Activated T-cell treated with anti-CD3 and anti-CD28 coated beads, Interleukin-2, amount 50 U/mL, for 72 hours (primary cell): ENCODE measurements at places on chromosomes 5 and 9. TPM values are rescaled to one million over a fixed set of nuclear protein-coding genes. Genes with fewer than 3 reads are reported as not detected.

Gene NEURL1B
- total RNA-seq: 0.29 TPM

DNA sequence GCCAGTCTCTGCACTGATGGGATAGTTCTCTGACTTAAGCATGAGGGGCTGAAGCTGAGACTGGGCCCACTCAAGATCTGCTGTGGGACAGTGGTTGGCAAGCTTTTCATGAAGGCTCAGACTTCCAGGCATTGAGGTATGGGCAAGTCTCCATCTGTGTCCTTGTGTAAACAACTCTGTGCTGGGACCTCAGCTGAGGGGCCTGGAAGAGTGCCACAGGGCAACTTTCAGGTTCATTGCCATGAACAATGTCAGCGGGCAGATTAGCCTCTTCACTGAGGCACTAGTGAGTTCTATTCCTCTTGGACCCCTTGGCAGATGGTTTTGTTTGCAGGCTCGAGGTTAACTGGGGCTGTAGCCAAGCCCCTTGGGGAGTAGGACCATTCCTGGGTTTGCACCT is 127.1 kb downstream of the MRPS30 start:
- DNase-seq: no peak

Gene NLN
- total RNA-seq: 17.0 TPM

- no peak for DNase-seq
Measured at GRCh38 chr5:105397749-105398148, 1835.2 kb upstream of the NUDT12 start.

Gene PCDHA12
- total RNA-seq: not detected

- no peak for DNase-seq
Measured at GRCh38 chr9:86940774-86941173, 6.5 kb downstream of the GAS1 start.

DNA sequence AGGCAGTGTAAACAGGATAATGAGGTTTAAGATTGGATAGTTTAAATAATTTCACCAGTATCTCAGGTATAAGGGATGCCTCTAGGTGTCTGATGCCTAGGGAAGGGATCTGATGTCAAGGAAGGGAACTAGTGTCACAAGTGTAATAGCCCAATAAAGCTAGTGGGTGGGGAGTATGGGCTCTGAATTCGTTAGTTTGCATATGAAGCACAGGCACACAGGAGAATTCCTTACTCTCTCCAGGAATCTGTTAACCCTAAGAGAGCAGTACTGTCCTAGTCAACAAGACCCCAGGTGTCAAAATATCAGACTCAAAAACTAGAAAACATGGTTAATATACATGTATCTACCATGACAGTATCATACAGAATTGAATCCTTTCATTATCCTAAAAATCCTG is 352.5 kb upstream of the CYLC2 start:
- DNase-seq: no peak

DNA sequence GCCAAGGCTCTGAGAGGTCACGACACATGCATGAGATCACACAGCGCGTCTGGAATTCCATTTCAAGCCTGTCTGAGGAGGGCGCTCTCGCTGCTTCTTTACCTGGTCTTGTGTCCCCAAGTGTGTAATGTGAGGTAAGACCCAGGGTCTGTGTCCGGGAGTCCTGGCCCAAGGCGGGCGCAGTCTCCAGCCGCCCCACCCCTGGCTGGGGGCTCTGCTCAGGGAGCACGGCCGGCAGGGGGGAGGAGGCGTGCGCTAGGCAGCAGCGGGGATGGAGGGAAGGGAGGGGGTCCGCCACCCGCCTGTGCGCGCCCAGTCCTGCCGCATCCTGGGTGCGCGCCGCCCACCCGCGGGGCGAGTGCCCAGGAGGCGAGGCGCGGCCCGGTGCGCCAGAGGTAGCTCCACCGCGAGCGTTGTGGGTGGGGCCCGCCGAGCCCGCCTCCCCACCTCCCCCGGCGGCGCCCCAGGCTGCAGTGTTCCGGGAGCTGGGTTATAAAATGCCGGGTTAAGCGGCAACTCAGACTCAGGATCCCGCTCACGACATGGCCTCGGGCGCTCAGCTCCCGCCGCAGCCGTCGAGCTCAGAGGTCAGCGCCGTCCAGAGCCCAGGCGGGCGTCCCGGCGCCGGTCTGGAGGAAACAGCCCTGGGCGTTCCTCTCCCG is at the start of gene CCNI2:
Gene CCNI2, plus strand, starts transcription at position 473 of the 662 bp plus-strand sequence. Its CDS starts 70 bp downstream, at position 543.
- DNase-seq: peak; percentile 70

DNA sequence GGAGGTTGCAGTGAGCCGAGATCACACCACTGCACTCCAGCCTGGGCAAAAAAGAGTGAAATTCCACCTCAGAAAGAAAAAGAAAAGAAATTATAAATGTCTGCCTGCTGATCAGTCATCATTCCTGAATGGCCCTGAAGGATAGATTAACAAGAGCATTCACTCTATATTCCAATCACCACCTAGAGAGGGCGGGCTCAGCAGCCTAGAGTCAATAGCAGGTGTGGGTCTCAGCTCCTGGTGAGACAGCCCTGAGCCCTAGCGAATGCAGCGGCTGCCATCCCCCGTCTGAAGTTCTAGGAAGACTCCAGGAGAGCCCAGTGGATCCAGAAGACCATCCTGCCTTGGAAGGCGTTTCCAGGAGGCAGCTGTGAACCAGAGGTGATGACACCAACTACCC is 12.0 kb downstream of the FBP1 start:
- DNase-seq: no peak

Gene LRRC19
- total RNA-seq: not detected

DNA sequence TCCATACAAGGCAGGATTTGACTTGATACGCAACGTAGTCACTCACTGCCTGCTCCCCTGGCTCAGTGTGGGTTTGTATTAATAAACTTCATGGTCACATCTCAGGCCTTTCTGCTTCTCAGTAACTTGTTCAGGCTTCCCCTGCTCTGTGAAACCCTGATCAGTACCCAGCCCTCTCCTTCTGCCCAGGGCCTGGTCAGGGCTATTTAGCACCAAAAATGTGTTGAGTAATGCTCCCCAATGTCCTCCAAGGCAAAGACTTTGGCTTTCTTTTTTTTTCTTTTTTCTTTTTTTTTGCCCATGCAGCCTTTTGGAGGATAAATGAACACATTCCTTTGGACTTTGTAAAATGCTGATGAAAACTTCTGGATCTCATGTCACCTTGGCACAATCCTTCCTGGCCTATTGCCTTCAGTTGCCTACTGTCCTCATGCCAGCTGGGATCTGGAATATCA is 399.2 kb upstream of the KLF4 start:
- no peak for DNase-seq

Gene FOXD4L3
- total RNA-seq: not detected

Gene PAX5
- total RNA-seq: 2.2 TPM

- DNase-seq: no peak
Measured at GRCh38 chr9:83642793-83643192, 19.9 kb downstream of the IDNK start.

Gene LEAP2
- total RNA-seq: 5.0 TPM

- no peak for DNase-seq
Measured at GRCh38 chr5:101067429-101067828, 164.3 kb upstream of the ST8SIA4 start.

DNA sequence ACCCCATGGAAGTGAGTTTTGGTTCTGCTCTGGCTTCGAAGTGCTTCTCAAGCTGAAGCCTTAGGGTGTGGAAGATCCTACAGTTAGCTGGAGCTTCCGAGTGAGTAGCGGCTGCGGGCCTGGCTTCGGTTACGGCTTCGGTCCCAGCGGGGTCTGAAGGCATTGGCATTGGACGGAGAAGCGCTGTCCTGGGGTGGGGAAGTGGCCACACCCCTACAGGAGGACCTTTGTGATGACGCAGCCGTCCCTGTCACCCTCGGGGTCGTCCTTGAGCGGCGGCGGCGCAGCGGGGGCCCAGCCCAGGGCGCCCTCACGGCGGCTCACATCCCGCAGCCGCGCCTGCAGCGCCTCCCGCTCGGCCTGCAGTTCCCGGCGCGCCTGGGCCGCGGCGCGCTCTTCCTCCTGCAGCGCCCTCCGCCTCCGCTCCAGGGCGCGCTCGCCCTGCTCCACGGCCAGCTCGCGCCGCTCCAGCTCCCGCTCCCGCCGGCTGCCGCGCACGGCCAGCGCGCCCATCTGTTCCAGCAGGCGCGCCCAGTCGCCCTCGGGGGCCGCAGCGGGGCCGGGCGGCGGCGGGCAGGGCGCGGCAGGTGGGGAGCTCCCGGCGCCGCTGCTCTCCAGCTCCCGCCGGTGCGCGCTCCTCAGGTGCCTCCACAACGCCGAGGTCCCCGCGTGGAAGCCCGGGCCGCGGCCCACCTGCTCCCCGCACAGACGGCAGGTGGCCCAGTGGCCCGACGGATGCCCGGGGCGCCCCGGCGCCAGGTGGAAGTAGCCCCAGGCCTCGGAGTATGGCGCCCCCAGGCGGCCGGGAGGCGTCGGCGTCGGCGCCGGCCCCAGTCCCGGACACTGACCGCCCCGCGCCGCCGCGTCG is 9.9 kb downstream of the ZBED3 start:
- peak; percentile 85 for DNase-seq

GRCh38 chr5:147170603-147171002 is 64.2 kb upstream of the STK32A start:
- no peak for DNase-seq

GRCh38 chr9:70971723-70972122 is 149.7 kb downstream of the TRPM3 start:
- no peak for DNase-seq

DNA sequence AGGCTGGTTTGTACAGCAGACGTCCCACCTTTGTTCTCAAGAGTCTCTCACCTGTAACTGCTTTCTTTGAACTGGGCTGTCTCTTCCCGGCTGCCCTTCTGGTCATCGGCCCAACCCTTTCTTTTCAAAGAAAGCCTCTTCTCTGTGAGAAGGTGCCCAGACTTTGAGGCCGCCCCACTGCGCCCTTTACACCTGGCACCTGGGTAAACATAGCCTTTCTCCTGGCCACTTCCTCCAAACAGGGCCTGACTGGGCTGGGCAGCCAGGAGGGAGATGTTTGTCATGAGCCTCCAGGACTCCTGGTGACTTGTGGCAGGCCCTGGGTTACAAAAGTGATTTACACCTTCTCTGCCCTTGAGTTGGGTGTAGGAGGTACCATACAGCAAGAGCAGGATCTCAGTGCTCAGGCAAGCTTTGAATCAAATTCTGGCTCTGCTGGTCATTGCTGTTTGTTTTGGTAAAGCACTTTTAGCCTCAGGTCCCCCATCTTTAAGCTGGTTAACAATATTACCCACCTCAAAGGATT is 127.2 kb upstream of the CXCL14 start:
- DNase-seq: no peak

Gene ARHGEF28
- total RNA-seq: 0.30 TPM

DNA sequence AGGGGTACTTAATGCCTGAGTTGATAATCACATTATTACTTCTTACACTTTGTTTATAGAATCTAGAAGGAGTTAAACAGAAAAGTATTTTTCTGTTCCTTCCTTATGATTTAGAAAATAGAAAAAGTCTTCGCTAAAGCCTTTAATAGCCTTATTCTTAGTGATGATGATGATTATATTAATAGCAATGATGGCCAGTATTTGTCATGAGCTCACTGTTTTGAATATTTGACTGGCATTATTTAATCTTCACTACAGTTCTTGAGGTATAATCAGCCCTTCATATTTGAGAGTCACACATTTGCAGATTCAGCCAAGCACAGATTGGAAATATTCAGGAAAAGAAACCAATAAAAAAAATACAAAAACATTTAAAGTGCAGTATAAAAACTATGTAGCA is 23.3 kb downstream of the NIPBL start:
- no peak for DNase-seq

GRCh38 chr9:69574057-69574456 is 98.1 kb downstream of the APBA1 start:
- no peak for DNase-seq

Gene PCDHB14
- total RNA-seq: not detected

- no peak for DNase-seq
Measured at GRCh38 chr9:120914953-120915352, 11.6 kb downstream of the TRAF1 start.

DNA sequence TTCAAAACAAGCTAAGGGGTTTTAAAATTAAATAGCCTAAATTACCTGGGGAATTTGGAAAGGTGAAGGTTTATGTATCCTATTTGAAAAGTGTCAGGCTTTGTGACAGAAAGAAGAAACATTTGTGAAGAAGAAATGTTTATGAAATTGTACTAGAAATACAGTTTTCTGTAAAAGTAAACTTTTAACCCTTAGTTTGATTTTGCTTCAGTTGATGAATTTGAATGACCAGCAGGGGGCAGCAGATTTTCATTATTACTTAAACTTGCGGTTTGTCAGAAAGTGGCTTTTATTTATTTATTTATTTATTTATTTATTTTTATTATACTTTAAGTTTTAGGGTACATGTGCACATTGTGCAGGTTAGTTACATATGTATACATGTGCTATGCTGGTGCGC is 58.1 kb downstream of the NNT start:
- peak; percentile 13 for DNase-seq

DNA sequence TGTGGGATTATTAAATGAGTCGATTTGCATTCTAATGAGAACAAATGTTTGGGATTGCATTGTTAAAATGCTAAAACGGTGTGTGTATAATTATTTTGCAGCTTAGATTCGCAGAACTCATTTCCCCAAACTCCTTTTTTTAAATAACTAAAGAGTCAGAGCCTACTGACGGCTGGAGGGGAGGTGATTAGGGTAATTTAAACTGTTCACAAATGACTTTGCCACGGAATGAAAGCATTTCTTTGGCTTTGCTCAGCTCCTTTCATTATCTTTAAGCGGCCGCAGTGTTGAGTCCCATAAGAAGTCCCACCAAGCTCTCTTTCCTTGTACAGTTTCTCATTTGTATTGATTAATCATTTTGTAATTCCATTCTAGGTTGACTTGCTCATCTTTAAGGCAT is 1632.8 kb downstream of the MAT2B start:
- DNase-seq: no peak

- no peak for DNase-seq
Measured at GRCh38 chr5:73303148-73304079, 130.4 kb downstream of the TMEM174 start.

GRCh38 chr5:1501372-1502045 is 22.3 kb downstream of the LPCAT1 start:
- no peak for DNase-seq

DNA sequence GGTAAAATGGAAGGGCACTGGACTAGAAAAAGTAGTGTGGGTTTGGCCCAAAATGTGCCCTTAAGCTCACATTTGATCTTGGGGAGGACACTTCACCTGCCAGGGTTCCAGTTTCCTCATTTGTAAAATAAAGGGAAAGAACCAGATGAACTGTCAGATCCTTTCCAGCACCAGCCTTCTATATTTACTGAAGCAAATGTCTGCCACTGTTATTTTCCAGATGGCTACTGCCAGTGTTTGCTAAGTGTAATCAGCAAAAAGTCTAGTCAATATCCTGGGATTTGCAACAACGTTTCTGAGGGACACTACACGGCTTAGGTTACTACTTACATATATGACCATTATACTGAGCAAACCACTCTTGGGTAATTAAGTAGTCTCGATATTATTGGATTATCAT is 340.3 kb downstream of the KCNN2 start:
- DNase-seq: no peak

- DNase-seq: no peak
Measured at GRCh38 chr9:23492126-23493002, 333.7 kb downstream of the ELAVL2 start.

Gene MLANA
- not detected for total RNA-seq

DNA sequence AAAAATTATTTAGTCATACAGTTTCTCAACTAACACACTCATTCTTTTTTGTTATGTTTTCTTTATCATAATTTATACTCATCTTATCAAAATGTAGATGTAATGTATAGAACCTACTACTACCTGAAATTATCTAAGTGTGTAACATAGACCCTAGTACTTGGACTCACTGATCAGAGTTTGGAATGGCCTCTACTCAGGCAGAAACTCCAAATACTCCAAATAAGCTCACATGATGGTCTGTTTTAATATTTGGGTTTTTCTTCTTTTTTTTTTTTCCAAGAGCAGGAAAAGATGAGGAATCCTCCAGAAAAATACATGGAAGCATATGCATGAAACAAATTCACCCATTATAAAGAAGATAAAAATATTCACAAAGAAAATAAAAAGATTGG is 126.3 kb downstream of the PDE4D start:
- no peak for DNase-seq

- no peak for DNase-seq
Measured at GRCh38 chr9:2242831-2243330, 227.7 kb downstream of the SMARCA2 start.
